ENCODE measurements at places on chromosomes 3 and 15.
A peak's percentile ranks its signal among the peaks of the same experiment; 100 is the strongest.

DNA sequence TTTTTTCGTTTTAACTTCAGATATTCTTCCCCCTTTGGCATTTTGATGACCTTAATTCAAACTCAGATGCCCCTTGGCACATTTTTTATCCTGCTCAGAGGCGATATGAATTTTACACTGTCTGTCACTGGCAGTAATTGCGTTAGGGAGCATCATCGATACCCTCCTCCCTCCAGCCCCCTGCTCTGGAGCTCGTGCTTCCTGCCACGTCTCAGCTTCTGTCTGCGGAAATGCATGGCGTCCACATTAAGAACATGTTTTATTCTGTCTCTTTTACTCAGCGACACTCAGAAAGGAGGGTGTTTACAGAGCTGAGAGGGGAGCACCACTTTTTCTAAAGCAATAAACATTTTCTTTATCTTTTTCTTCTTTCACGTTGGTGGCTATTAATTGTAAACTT, 254.2 kb downstream of the EBLN2 start:
- DNase-seq, result no peak

DNA sequence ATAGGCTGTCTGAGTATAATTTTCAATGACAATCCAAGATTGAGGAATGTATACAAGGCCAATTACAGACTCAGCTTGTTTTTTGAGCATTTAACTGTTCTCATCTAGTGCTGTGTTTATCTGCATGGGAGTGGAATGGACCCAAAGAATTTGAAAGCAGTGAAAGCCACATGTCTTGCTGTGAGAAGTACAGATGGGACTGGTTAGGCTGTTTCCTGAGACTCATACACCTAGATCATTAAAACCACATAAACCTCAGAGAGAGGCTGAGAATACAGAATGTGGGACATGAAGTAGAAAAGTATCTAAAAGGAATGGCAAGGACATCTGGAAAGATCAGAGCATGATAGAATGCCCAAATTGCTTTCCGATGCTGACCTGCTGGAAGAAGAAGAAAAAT, 224.6 kb downstream of the NLGN1 start:
- no peak for DNase-seq

DNA sequence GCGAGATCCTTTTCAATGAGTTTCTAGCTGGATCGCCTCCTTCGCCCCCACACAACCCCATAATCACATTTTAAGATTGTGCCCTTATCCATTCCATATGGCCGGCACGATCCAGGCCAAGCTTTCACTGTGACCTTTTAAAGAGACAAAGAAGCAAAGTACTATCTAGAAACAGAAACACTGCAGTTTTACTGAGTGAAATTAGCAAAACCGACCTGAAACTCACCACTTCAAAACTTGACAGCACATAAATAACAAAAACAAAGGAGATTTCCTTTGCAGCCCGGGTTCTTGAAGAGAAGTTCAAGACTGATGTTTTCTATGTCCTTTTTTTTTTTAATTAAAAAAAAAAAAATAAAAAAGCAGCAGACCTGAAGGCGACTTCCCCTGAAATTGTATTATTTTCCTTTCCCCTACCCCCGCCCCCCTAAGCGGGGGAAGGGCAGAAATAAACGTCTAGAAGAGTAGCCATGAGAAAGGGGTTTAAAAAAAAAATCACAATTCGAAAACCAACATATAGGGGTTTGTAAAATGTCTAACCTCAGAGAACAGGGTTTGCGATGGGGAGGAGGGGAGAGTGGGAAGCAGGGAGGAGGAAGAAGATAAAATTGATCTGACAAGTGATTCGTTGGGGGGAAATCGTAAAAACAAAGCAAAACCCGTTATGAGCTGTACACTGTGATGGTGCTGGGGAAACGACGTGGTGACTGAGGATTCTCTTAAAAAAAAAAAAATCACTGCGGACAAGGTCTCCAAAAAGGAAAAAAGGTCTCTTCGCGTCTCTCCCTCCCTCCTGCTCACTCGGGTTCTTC, 1.5 kb downstream of the SATB1 start:
- DNase-seq, result peak; percentile 39

- no peak for DNase-seq
Measured at GRCh38 chr3:148005456-148005855, 596.3 kb downstream of the ZIC1 start.

DNA sequence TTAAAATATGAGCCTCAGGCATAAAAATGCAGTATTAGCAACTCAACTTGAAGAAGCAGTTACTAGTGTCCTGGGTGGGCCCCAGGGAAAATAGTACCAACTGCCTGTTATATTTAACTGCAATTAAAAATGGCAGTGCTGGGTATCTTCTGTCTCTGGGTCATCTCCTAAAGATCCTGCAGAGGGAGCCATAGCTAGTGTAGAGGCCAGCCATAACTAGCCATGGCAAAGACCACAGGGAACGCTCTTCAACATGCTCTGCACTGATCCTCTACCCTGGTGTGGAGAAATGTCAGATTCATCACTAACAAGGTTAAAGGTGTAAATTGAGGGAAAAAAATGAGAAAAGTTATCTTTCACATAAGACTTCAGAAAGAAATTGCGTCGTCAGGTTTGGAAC, 181.3 kb downstream of the SNRPN start:
- DNase-seq, result no peak

DNA sequence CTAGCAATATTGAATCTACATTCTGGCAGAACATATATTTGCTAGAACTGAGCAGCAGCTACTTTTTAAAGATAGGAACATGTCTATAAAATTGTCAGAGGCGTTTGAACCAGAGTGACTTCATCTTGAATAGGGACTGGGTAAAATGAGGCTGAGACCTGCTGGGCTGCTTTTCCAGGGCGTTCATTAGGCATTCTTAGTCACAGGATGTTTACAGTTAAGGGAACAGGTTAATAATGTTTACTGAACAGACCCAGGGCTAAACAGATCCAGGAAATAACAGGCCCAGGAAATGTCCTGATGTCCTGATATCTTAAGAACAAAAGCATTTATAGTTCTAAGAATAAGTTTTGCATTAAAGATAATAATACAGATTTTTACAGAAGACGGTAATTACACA, 34.5 kb upstream of the B3GALNT1 start:
- DNase-seq, result no peak

DNA sequence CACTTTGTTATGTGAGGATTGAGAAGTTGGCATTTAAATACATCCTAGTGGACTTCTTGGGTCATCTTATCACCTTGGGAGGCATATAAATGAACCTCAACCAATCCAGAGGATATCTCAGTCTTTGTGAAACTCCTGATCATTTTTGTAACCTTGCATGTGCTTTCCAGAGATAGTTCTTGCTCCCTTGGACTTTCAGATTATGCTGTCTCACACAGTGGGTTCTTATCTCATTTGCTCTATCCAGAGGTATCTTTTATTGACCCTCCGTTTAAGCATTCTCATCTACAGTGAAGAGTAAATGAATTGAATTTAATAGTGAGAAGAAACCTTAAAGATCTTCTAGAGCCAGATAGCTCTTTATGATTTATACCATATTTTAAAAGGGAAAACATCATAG, 10.4 kb downstream of the ARMC8 start:
- DNase-seq, result no peak

- no peak for DNase-seq
Measured at GRCh38 chr3:98798820-98799219, 35.7 kb downstream of the ST3GAL6 start.

GRCh38 chr3:175046601-175047000, 187.5 kb downstream of the NAALADL2 start:
- DNase-seq, result no peak

GRCh38 chr15:90402223-90402622, 14.2 kb downstream of the IQGAP1 start:
- no peak for DNase-seq

GRCh38 chr3:129503471-129504291, 24.8 kb upstream of the RHO start:
- no peak for DNase-seq

GRCh38 chr3:50418850-50419249, 59.5 kb upstream of the TMEM115 start:
- no peak for DNase-seq

GRCh38 chr3:42820746-42821051, 11.5 kb downstream of the ACKR2 start:
- no peak for DNase-seq

- no peak for DNase-seq
Measured at GRCh38 chr3:55511895-55512570, 24.9 kb upstream of the WNT5A start.

GRCh38 chr3:107416138-107416537, 38.9 kb downstream of the CCDC54 start:
- no peak for DNase-seq

DNA sequence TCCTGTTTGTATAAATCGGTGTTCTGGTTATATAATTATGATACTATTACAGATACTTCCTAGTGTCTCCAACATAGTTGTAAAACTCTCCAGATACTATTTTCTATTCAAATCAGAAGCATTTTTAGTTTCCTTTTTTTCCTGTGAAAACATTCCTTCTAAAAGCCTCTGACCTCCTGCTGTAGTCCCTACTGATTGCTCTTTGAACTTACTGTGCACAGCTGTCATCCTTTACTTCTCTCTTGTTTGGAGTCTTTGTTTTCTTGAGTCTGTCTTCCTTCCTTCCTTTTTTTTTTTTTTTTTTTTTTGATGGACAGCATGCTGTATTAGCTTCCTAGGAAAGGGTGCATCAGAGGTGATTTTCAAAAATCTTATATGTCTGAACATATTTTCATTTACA, 28.9 kb downstream of the NR2C2 start:
- no peak for DNase-seq

DNA sequence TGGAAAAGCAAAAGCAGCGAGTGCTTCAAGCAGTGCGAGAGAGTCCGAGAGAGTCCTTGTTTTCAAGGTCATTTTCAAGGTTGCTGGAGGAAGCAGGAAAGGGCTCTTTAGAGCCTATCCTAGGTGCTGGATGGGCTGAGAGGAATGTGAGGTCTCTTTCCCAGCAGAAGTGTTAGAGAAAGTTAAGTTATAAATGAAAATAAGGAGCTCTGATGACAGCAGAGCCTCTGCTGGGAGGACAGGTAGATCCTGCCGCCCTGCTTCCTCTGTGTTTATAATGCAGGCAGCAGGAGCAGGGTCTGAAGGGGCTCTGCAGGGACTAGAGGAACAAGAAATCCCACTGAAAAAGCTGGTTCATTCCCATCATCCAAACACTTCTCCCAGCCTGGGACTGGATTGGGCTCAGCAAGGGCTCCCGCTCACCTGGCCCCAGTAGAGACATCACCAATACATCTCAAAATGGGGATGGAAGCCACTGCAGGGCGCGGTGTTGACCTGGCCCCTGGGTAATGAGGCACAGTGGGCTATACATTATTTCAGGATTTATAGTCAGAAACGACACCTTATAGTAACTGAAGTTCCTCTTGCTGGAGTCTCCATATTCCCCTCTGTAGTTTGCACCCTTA, 41.5 kb upstream of the RAB6B start:
- DNase-seq, result no peak

DNA sequence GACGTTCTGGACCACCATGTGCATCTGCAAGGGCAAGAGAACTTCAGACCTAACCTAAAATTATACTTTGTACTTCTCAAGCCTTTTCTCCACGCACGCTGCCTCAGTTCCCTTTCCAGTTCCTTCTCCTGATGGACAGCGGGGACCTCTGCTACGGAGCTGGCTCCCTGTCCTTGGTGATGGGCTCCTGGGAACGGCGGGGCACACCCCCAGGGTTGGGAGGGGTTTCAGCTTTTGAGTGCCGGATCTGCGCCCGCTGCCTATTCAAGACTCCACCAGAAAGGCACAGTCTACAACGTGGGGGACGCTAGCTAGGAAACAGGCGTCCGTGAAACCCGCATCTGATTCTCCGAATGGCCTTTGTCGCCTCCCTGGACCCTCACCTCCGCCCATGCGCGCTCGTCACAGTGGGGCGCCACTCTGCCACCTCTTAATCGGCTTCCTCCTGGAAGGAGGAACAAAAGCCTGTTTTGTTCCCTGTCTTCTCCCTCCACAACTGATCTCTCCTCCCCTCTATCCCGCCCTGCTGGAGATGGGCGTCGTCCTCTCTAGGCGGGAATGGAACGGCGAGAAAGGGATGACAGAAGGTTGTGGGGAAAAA, 2.2 kb downstream of the GPR149 start:
- no peak for DNase-seq

DNA sequence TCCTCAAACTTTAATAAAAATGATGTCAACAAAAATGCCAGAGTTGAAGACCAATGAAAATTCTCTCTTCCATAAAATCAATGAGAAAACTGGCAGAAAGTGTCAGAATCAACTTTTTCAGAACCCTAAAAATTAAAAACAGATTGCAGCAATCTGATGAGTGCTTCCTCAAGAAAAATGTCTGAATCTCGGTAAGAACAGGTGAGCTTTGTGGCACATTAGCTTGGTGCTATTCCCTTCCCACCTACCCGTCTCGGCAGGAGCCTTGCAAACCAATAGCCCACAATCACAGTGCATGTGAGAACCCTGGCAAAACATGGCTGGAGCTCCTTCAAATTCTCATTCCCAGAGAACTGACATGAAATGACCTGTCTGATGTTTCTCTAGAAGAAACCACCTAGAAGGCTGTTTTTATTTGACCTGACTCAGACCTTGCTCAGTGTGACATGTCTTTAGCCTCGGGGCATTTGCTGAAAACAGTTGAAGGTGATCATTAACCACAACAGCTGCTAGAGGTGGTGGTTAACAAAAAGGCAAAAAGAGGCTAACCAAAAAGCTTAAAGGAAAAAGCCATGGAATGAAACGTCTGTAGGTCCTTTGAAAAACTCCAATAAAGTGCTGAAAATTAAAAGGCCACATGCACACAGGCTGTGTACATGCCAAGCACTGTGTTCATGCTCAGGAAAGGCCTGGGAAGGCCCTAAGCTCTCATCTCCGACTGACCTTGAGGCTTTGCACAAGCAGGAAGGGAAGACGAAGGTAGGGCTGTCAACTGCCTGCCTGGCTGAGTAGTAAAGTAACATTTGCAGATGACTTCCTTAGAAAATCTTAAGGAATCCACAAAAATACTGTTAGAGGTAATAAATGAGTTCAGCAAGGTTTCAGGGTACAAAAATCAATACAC, 253.0 kb upstream of the NSMCE3 start:
- no peak for DNase-seq

GRCh38 chr15:73464602-73465001, 21.6 kb downstream of the REC114 start:
- DNase-seq, result peak; percentile 18

GRCh38 chr15:63157891-63158431, 684 bp upstream of the RPS27L start:
- DNase-seq, result peak; percentile 58

DNA sequence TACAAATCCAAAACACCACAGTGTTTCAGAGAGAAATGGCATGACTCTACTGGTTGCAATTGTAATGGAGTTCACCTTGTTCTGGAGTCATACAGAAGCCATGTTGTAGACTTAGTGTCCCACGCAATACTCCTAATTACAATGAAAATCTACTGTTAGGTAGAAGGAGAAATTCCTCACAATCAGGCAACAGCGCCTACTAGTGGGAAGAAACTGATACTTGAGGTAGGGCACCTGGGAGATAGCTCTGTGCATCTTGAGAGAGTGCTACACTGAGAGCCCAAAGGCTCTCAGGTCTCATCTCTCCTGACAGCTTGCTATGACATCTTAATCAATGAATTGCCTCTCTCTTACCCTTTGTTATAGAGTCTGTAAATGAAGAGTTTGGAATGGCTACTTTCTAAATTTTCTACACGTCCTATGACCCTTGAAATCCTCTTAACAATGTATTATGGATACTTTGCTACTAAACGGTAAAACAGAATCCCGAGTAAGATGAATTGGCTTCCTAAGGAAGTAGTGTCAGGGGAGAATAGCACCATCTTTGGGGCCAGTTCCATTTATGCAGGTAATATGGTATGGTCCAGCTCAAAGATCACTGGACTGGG, 422.7 kb upstream of the TPRG1 start:
- DNase-seq, result peak; percentile 7

GRCh38 chr3:100910986-100911385, 82.2 kb downstream of the ABI3BP start:
- DNase-seq, result no peak

- no peak for DNase-seq
Measured at GRCh38 chr3:64268926-64269325, 43.7 kb upstream of the PRICKLE2 start.
